Stimulated activated CD4-positive, alpha-beta T cell treated with anti-CD3 and anti-CD28 coated beads, Interleukin-12 subunit alpha, Interleukin-12 subunit beta, amount 100 ng/mL, for 48 hours (primary cell): ENCODE measurements at places on chromosomes 3 and 15.

DNA sequence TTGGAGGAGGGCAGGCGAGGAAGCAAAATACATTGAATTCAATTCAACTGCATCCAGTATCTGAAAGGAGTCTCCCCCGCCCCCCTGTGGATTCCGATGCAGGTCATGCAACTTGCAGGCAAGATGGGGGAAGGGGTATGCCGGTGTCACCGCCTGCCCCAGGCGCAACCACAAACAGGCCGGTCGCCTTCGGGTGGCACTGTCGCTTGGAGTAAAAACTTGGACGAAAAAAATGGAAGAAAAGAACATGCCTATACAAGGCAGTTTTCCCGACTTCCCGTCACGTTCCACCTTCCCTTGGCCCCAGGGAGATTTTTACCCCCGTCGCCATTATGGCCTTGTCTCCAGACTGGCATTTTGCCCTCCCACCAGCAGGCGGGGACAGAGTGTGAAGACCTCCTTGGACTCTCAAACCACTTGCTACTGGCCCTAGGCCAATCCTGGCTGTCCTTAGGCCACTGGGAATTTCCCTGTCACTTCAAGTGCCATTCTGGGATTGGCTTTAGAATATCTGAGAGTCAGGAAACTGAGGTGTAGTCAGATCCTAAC is 1.6 kb upstream of the NTRK3 start:
- no peak for DNase-seq

- DNase-seq = peak; percentile 77
Observed at GRCh38 chr3:172511783-172512762, 11.2 kb downstream of the TNFSF10 start.

DNA sequence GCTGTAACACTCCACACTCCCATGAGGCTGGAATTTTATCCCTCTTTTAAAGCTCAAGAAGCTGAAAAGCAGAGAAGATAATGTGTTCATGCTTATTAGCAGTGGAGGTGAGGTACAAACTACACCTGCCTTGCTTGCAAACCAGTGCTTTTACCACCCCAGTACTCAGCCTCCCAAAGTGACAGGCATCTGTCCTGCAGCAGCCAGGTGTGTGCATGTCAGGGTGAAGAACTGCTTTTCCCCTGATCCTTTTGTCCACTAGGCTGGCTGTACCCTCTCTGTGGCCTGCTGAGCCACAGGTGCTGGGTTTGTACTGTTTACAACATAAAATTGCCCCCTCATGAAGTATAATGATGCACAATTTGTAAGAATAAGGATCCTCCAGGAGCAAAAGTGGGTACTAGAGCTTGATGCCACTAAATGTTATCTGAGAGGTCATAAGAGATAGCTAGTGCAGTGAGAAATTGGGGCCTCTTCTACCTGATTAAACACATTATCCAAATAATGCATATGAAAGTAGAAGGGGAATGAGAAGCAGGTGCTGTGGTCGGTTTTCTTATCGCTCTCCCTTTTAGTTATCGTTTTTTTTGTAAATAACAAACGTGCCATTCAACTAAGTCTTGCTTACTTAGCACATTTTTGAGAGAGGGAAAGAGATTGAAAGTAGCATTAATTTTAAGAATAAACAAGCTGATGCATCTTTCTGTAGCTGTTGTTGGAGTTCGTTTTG is 39.2 kb upstream of the GADL1 start:
- no peak for DNase-seq

GRCh38 chr15:61681038-61681418 is 379.2 kb downstream of the VPS13C start:
- DNase-seq = no peak

GRCh38 chr3:42747581-42747980 is 25.5 kb downstream of the CCDC13 start:
- DNase-seq = no peak

DNA sequence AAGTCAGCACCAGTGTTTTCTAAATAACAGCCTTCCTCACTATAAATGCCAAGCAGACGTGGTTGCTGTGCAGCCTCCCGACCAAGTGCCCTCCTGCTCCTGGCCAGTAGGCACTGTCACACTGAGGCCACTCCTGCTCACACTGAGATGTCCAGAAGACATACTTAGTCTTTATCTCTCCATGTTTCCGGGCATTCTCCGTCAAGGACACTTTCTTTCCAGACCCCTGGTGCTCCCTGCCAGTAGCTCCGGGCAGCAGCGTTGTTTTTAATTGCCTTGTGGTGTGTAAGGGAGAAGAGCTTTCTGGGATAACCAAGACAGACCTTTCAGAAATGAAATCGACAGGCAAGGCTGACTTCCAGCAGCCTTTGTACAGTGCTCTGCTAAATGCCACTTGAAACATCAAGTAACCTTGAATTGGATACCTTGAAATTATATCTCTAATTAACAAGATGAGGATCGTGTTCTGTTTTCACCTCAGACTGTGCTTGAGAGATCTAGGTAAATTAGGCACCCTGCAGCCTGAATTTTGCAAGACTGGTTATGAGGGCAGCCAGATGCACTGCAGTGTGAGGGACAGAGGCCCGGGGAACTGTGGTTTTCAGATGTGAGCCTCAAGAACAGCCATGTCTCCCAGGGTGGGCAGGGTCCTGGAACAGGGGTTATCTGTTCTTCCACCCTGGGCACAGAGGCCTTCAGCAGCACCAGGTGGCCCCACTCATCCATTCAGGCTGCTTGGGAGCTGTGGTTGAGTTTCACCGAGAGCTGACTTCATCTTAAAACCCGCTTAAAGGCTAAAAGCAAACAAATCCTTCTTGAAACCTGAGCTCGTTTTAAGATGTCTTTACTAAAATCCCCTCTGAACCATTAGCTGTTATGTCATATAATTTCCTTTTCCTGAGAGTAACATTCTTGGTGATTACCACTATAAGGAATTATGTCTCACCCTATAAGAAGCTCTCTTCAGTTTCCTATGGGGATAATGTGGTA is 105.5 kb upstream of the IL12A start:
- DNase-seq = no peak

GRCh38 chr3:110810356-110810755 is 261.3 kb upstream of the NECTIN3 start:
- DNase-seq = no peak

GRCh38 chr3:62710751-62711150 is 164.5 kb downstream of the CADPS start:
- no peak for DNase-seq

- DNase-seq = no peak
Observed at GRCh38 chr15:90482124-90483011, 47.4 kb upstream of the CRTC3 start.

DNA sequence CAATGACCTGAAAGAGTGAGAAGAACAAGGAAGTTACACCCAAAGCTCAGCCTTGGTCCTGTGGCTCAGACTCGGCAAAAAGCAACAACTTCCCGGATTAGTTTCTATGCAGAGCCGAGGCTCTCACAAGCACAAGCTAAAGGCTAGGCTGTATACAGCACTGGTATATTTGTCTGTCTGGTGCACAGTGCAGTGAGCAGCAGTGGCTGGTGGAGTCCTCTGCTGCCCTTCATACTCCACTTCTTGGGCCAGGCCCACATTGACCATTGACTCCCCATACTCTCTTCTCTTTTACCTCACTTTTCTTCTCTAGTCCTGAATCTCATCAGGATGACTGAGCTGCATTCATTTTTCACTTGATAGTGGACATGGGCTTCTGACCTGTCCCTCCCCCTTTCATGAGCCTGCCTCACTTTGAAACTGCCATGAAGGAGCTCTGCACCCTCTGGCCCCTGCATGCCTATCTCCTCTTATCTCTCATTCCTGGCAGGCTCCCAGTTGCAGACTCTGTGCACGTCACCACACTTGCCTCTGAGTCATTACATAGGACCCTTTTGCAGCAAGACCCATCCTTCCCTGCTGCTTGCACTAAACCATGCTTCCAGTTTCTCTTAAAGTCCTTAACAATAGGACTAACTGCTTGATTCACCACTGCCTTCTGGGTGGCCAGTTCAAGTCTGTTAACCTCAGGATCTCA is 379.3 kb downstream of the NTRK3 start:
- DNase-seq = no peak

GRCh38 chr15:31407376-31407775 is 80.7 kb downstream of the KLF13 start:
- DNase-seq = no peak

- DNase-seq = no peak
Observed at GRCh38 chr3:76873532-76874242, 166.2 kb upstream of the ROBO2 start.

DNA sequence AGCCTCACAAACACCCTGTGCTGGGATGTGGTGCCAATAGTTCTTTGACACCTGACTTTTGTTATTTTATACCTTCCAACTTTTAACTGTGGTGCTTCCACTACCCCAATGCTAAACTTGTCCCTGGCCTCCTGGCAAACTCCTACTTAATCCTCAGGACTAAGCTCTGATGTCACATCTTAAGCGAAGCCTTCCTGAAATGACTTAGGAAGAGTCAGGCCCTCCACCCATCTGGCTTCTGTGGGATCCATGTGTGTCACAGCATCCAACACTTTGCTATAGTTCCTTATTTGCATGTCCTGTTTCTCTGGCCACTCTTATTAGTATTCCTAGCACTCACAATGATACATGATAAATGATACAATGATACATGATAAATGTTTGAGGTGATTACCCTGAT is 133.2 kb downstream of the FILIP1L start:
- no peak for DNase-seq

DNA sequence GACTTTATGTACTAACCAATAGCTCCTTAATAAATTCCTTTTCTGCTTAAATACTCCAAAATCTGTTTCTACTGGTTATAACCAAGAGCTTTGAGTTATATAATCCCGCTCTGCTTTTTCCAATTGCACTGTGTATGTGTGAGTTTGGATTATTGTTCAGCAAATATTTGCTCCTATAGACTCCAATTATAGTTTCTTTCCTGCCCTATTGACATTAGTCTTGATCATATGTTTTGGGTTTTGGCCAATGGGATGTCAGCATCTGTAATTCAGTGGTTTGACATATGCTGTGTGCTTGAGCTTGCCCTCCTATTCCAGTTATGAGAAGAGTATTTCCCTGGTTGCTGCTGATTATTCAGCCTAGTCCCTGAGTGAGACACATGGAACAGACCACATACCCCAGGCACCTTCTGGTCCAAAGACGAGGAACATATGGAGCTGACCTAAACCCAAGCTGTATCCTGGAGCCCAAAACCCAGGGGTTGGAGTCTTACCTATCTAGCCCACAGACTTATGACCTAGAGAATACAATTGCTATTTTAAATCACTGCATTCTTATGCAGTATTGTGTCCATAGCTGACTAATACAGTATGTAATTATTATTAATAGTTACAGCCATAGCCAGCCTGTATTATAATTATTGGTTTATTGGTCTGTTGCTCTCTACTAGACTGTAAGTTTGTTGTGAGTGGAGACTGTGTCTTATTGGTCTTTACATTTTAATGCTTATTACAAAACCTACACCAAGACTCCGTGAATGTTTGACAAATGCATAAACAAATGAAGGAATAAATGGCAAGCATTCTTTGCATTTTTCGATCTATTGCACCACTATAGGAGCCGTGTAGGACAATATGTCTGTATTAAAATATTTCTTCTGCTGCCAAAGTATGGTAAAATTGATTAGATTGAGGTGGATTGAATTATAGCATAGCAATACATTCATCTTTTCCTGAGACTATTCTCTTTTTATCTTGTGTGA is 11.7 kb upstream of the ZNF280D start:
- DNase-seq = no peak

- no peak for DNase-seq
Observed at GRCh38 chr3:101281521-101282030, 38.8 kb downstream of the IMPG2 start.

DNA sequence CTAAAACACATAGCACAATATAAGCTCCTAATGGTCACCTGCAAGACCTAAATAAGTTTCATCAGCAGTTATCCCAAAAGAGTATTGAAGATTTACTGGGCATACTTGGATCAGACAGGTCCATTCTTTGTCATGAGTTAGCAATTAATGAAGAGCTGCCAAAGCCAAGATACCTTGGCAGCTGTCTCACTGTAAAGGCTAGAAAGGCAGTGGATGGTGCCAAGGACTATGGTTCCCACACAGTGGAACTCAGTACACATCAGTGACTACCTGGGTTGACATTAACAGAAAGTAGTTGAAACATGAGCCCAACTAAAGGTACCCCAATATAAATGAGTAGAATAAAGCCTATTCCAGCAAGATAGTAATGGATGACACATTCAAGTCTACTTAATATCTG is 41.1 kb upstream of the TMCO5A start:
- DNase-seq = no peak

DNA sequence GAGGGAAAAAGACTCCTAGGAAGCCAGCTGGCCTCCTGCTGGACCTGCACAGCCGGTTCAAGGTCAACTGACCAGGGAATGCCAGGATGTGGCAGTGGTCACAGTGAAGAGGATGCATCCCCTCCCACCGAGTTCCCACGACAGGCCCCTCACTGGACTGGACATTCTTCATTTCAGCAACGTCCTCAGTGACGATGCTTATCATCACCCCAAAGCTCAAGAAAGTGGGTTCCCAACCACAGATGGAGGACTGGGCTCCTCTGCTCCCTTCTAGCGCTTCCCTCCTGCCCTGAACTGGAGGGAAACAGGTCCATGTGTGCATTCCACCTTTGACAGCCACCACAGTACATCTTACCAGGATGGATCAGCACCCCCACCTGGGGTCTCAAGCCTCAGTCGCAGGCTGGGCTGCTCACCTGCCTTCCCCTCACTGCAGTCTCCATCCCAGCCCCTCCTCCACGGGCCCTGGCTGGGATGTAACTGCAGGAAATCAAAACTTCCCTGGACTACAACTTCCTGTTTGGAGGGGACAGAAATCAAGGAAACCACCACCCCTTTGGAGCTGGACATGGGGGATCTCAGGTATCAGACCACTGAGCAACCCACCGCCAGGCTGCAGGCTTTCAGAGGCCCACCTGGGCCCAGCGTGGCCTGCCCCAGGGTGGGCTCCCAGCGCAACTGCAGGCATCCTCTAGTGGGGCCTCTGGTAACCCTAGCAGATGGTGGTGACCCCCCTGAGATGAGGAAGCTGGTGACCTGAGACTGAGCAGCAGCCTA is 7.3 kb downstream of the CALML4 start:
- no peak for DNase-seq

GRCh38 chr15:42502477-42502876 is 7.0 kb downstream of the SNAP23 start:
- DNase-seq = no peak

- DNase-seq = no peak
Observed at GRCh38 chr3:66425032-66425431, 75.8 kb downstream of the LRIG1 start.

DNA sequence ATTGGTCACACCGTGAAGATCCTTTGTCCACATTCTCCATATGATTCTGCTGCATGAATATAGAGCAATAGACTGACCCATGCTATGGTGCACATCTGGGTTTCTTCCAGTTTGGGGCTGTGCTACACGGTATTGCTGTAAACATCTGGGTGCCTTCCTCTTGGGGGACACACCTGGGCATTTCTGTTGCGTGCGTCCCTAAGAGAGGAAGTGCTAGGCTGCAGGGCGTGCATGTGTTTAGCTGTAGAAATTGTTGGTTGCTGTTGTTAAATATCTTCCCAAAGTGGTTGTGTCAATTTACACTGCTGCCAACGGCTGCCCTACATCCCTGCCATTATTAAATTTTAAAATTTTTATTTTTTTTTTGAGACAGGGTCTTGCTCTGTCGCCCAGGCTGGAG is 52.4 kb downstream of the NUP210 start:
- DNase-seq = no peak

GRCh38 chr3:109921509-109921908 is 584.2 kb upstream of the DPPA4 start:
- no peak for DNase-seq

GRCh38 chr3:174862101-174862500 is 3.0 kb downstream of the NAALADL2 start:
- DNase-seq = no peak

- no peak for DNase-seq
Observed at GRCh38 chr15:65310431-65311137, 6.1 kb downstream of the RNU5B-1 start.
